Activated CD8-positive, alpha-beta memory T cell treated with anti-CD3 and anti-CD28 coated beads for 1 hour (primary cell): ENCODE measurements at places on chromosomes 7 and 10.

DNA sequence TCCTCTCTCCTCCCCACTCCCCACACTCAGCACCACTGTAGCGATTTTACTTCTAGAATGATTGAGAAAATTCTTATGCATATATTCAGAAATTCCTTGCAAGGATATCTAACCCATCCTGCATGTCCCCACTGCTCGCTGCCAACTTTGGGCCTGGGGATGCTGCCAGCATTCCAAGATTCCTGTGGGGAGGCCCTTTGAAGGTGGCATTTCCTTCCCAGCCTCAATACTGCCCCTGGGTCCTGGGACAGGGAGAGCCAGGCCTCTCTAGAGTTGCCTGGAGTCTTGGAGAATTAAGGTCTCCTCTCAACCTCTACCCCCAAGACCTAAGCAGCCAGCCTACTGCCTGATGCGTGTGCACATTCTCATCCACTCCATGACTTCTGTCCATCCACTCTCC is 303.5 kb downstream of the NEBL start:
- DNase-seq: no peak

DNA sequence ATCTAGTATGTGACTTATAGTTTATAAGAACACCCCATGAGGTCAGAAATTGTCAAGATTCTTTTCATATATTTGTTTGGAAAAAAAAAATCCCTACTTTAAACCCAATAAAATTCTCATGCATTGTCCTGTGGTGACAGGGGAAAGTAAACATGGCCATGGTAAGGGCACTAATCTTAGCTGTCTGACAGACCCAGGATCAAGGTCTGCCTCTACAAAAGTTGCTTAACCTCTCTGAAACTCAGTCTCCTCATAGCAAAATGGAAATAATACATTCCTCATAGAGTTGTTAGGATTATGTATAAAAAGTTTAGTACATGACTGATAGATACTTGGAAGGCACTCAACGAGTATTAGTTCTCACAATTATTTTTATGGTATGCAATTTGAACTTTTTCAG is 22.3 kb upstream of the AKAP9 start:
- DNase-seq: no peak

DNA sequence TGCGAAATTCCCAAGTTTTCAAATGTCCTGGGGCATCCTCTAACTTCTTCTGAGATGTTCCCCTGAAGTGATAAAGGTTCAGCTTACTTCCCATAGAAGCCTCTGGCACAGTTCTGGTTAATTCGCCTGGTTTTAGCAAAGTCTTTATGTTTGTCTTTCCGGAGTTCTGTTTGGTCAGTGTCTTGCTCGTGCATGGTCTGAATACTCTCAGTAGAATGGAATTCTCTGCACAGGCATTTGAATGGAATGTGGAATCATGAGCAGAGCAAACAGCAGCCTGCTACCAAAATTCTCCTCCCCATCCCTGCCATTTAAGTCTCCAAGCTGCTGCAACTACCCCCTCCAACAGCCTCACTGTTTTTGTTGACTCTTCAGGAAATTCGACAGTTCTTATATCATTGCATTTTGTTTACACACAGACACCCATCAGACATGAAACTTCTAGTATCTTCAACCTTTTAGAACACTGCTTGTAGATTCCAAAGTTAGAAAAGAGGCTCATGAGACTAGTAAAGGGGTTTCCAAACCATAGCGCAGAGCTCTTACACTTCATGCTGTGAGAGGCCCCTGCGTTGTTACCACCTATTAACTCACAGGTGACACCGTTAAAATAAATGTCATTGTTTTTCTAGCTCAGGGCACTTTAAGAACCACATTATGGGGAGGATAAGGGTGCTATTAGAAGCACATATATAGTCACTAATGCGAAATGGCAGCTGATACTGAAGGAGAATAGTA is 129.7 kb downstream of the PLCE1 start:
- no peak for DNase-seq

DNA sequence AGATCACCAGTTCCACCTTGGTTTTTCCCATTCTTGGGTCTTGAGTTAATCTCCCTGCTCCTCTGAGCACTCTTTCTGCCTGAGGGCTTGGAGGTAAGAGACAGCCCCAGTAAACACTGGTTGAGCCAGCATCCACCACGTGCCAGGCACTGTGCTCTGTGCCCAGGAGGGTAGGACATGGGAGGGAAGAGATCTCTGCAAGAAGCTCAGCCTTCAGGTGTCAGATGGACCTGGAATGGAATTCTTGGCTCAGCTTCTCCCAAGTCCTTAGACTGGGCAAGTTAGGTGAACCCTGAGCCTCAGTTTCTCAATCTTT is 2.5 kb downstream of the ZYX start:
- DNase-seq: no peak

DNA sequence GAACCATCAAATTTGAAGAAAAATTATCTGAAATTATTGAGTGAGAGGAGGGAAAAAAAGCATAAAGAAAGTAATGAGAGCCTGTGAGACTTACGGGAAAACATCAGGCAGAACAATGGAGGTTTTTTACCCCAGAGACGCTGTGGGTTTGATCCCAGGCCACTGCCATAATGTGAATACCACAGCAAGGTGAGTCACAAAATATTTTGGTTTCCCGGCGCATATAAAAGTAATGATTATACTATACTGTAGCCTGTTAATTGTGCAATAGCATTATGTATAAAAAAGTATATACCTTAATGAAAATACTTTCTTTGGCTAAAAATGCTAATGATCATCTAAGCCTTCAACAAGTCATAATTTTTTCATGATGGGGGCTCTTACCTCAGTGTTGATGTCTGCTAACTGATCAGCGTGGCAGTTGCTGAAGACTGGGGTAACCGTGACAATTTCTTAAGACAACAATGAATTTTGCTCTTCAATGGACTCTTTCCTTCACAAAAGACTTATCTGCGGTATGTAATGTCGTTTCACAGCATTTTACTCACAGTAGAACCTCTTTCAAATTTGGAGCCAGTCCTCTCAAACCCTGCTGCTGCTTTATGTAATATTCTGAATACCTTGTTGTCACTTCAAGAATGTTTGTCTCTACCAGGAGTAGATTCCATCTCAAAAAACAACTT is 97.0 kb upstream of the FAM20C start:
- no peak for DNase-seq

DNA sequence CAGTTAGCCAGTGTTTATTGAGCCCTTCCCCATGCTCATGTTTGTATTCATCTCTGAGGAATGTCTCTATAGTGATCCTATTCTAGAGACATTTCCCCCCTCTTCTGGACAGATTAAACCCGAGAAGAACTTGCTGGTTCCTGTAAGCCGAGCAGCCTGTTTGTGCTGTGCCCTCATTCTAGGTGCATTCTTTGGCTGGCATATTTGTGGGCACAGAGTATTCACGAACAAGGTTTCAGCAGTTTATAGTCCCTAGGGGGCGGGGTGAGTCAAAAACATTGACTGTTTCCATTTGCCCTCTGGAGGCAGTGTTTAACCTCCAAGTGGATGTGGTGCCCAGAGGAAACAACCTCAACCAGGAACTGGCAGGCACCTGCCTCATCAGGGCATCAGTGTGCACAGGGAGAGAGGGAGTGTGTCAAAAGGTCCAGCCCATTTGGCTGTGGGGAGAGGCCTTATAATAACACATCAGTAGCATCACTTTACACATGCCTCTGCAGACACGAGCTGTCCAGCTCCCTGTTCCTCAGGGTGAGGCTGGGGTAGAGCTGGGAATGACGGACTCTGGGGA is 273.3 kb upstream of the LRGUK start:
- no peak for DNase-seq

DNA sequence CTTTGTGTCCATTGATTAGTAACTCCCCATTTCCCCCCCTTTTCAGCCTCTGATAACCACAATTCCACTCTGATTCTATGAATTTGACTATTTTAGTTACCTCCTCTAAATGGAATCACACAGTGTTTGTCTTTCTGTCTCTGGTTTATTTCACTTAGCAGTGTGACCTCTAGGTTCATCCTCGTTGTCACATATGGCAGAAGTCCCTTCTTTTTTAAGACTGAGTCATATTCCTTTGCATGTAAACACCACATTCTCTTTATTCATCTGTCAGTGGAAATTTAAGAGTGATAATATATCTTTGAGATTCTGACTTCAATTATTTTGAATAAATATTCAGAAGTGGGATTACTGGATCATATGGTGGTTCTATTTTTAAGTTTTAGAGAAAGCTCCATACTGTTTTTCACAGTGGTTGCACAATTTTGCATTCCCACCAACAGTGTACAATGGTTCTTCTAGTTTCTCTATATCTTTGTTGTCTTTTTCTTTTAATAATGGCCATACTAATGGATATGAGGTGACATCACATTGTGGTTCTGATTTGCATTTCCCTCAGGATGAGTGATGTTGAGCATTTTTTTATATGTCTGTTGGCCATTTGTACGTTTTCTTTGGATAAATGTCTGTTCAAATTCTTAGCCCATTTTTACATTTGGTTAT is 126.1 kb upstream of the GRB10 start:
- no peak for DNase-seq

DNA sequence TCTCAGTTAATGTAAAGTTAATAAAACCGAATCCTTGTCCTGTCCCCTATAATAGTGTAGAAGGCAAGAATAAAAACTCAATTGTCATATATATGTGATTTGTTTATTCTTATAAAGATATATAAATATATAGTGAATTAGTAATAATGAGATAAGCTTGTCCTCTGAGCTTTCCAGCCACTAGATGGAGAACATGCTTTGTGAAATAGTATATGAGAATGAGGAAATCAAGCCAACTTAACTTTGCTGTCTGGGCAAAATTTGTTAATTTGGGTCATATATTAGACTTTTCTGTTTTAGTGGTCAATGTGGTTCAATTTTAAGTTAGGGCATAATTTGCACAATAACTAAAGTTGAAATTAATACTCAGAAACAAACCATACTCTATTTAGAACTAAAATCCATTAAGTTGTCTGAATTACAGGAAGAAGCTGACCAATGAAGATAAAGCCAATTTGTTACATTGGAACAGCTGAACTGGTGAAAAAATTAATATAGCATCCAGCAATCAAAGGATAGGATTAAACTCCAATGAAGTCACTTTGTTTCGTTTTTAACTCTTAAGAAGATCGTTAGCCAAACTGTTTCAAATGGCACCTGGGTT is 595.0 kb downstream of the ARL4A start:
- no peak for DNase-seq

GRCh38 chr7:55538538-55538937 is 33.8 kb downstream of the VOPP1 start:
- DNase-seq: no peak

- no peak for DNase-seq
Observed at GRCh38 chr7:102917436-102918353, 4.9 kb downstream of the LRRC17 start.

DNA sequence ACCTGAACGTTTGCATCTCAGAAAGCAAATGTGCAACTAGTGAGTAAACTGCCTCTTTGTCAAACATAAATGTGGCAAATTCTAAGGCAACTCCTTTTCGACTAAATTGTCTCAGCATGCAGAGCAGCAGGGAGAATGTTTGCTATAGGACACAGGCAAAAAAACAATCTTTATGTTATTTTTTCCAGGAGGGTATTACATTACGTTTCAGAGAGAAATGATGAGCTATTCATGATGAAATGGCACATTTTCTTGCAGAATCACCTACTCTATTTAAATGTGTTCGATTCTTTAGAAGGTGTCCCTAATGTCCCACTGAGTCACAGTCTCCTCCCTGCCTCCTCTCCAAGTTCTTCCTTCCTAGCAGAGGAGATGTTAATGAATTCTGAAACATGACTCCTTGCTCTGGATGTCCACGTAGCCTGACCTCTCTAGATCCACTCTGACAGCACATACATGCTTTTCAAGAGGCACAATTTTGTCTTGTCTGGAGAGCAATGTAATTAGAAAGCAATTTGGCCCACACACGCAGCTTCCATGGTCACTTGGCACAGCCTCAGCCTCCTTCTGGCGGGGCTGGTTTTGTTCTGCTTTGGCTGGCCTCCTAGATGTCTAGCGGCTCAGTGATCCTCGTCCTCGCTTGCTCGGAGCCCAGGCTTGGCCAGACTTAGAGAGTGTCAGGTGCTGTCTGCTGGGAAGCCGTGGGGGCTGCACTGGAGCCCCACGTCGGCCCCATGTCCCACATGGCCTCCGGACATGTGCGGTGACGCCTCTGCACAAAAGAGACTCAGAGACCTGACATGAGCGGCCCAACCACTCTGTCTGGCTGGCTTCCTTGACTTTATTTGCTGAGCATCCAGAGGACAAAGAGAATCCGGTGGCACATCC is 125.7 kb upstream of the ZNF438 start:
- no peak for DNase-seq

GRCh38 chr10:71582019-71582418 is 137.6 kb downstream of the C10orf105 start:
- DNase-seq: no peak

DNA sequence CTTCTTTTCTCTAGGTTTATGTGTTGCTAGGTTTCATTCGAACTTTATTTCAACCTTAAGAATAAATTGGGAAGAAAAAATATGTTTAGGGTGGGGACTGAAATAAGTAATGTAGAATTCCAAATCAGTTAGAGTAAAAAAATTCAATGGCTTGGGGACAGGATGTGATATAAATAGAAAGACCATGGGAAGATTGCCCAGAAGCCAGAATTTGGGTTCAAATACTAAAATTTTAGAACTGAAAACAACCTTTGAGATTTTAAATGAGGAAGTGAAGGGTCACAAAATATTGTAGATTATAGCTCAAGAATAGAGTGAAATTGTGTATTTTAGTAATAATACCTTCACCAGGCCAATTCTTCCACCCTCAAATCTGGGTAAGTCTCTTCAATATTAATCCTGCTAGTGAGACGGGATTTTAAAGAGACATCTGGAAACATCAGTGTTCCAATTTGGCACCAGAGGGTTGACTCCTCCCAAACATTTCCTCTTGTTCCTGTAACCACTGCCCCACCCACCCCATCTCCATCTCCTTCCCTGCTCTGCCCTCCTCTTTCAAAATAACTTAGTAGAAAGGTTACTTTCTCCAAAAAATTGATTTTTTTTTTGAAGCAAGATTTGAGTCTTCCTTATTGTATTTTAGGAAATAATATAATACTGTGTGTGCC is 51.3 kb upstream of the FAM3C start:
- DNase-seq: no peak

GRCh38 chr10:35017608-35018007 is 72.5 kb downstream of the CUL2 start:
- DNase-seq: no peak

- no peak for DNase-seq
Observed at GRCh38 chr10:54372179-54372578, 428.9 kb downstream of the PCDH15 start.

DNA sequence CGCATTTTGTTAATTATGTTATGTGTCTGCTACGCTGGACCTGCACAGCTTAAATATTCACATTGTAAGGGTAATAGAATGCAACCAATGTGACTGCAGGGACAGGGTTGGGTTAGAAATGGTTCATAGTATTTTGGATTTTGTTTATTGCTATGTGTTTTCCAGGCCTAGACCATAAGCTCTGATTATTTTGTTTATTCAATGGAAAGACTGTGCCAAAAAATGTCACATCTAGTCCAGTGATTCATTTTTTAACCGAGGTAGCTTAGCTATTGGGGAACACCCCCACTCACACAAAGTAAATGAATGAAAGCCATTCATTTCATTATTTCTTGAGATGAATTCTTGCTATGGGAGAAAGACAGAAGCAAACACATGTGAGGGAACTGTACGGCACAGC is 516.5 kb upstream of the ANKRD30A start:
- DNase-seq: no peak

GRCh38 chr7:91165846-91166230 is 98.4 kb upstream of the FZD1 start:
- no peak for DNase-seq

- no peak for DNase-seq
Observed at GRCh38 chr7:53491051-53491450, 455.6 kb downstream of the POM121L12 start.
